ENCODE measurements at places on chromosomes 6 and 20. TPM values are rescaled to one million over a fixed set of nuclear protein-coding genes. Genes with fewer than 3 reads are reported as not detected.

GRCh38 chr6:15824811-15825210 is 162.0 kb upstream of the DTNBP1 start:
- H3K4me1 ChIP-seq, result no peaks in the 10 kb centered on the region
- no peaks in the 10 kb centered on the region for H3K36me3 ChIP-seq
- no peak overlapping the region for H3K4me3 ChIP-seq
- H3K27me3 ChIP-seq, result no peaks in the 10 kb centered on the region

- no peak for DNase-seq
- no peak overlapping the region for H3K27ac ChIP-seq
- H3K36me3 ChIP-seq, result no peaks in the 10 kb centered on the region
- no peaks in the 10 kb centered on the region for H3K4me1 ChIP-seq
These were observed 4.8 kb downstream of the ZBP1 start for GRCh38 chr20:57615445-57615811.

DNA sequence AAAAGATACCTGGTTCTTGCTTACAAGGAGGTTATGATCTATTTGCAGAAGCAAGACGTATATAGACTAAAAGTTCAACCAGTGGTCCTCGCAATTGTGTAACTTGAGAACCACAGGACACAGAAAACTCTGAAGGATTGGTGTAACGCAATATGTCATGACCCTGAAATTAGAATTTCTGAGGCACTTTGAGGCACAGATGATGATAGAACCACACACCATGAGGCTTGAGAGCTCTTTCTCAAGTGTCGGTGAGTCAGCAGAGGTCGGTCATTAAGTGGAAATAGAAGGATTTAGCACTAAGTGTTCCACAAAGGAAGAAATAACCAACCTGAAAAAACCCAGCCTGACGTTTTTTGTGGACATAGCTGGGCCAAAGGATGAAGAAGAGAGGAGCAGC is 15.3 kb upstream of the CCN2 start:
- no peaks in the 10 kb centered on the region for H3K27me3 ChIP-seq
- H3K4me3 ChIP-seq, result no peak overlapping the region
- H3K27ac ChIP-seq, result no peak overlapping the region

Gene IPCEF1
- total RNA-seq, result 5.7 TPM

Data from transverse colon (tissue), 4 donors.